ENCODE measurements at places on chromosomes 16 and 17.

GRCh38 chr17:17300624-17301568 lies 2.3 kb upstream of the NT5M start:
- DNase-seq = peak; percentile 78

DNA sequence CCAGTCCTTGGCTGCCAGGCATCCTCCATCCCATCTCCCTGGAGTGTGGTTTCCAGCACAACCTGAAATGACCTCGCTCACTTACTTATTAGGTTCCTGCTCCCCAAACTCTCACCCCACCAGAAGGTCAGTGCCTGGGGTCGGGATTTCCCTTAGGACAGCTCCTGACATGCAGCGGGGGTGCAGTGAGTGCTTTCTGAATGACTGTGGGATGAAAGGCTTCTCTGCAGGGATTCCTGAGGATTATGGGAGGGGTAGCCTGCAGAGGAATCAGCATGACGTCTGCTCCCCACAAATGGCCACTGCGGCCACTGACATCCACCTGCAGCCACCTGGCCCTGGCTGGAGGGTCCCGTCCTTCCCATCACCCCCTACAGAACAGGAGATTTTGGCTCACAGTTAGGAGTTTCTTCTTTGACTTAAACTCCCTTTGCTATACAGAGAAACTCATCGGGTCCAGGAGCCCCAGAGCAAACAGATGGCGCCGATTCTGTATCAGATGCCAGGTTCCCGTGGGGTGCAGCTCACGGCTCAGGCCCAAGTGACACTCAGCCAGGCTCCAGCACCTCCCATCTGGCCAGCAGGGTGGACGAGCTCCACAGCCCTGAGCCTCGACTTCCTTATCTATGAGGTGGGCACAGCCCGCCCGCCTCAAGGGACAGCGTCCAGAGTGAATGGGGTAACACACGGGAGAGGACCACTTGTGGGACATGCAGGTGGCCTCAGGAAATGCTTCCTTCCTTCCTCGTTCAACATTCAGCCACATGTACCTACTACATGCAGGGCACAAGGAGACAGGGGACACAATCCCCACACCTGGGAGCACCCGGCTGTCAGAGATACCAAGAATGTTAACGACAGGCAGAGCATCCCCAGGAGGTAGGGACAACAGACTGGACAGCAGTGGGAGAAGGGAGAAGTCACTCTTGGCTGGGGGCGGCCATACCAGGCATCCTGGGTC lies 69.8 kb downstream of the RMI2 start:
- DNase-seq = no peak

DNA sequence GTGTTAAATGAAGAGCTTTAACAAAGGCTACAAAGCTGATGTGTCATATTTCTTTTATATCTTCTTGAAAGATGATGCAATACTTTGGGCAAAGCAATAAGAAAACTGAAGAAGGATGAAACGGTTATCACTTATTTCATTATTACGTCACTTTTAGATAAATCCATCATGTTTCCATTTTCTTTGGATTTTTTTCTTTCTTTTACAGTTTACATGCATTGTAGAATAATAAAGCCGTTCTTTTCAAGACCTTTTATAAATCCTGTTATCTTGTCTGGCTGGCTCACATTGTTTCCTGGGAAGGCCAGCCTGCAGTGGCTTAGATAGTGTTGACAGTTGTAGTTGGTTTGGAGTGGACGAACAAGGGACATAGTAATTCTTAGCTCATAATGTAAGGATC lies 28.9 kb downstream of the TANC2 start:
- DNase-seq = no peak

- no peak for DNase-seq
Observed at GRCh38 chr16:56824331-56824730, 40.7 kb upstream of the SLC12A3 start.

- no peak for DNase-seq
Observed at GRCh38 chr16:70388006-70388680, 41.4 kb downstream of the DDX19A start.

DNA sequence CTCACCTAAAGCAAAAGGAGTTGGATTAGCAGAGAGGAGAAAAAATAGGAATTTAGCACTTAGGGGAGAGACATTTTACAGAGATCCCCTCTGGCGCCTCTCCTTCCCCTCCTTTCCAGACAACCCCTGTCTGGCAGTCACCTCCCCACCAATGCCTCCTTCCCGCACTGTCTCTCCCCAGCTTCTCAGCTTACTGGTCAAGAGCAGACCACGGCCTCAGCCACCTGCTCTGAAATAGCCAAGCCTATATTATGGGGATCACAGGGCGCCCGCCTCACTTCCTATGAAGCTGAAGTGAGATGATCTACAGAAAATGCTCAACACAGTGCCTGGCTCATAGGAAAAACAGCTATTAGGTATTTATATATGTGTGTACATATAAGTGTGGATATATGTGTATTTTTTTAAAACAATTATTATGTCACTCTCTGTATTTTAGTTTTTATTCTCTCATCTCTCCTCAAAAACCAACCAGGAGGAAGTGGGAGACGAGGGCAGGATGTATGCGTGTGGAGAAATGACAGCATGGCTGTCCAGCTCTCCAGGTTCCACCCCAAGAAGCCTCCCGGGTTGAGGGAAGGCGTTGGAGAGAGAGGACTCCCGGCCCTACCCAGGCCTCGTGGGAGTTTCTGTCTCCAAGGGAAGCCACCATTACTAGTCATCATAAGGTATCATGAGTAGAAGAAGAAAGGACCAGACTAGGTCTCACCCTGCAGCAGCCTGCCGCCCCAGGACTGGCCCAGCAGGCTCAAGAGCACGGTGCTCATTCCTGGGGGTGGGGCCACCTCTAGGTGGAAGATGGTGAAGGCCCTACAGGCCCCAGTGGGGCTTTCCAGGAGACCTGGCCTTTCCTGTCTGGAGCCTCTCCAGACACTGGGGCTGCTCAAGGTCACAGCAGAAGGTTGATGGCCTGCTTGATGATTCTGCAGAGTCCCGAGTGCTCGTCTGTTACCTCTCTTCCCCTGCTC lies 27.2 kb downstream of the MAP3K14 start:
- no peak for DNase-seq

DNA sequence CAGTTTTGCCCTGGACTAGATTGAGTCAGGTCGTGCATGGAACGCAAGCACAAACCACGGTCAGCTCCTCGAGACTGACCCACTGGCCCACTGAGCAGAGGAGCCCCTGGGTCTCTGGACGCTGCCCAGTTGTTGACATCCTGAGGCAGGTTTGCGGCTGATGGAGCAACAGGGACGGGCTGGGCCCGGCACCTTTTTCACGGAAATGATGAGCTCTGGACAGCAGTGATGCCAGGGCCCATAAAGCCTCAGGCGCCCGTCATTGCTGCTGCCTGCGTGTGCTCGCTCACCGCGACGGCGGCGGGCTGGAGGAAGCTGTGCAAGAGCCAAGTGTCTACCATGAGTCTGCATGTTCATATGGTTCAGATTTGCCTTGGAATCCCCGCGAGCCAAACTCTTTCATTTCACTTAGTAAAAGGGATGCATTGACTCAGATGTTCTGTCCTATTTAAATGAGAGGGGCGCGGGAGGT lies 30.8 kb upstream of the CRISPLD2 start:
- no peak for DNase-seq
